H1 (cell line): ENCODE measurements at places on chromosomes 5 and 9. TPM values are rescaled to one million over a fixed set of nuclear protein-coding genes. Genes with fewer than 3 reads are reported as not detected.
A peak's percentile ranks its signal among the peaks of the same experiment; 100 is the strongest.

Gene DCP2
- 162 and 173 TPM in 2 replicates for total RNA-seq

Gene SQSTM1
- total RNA-seq = 98.6 and 110 TPM in 2 replicates

Gene PNPLA7
- total RNA-seq = 0.47 and 0.57 TPM in 2 replicates

Gene ZNF608
- total RNA-seq = 40.4 and 40.8 TPM in 2 replicates

Gene ENTPD8
- 0.33 and 0.48 TPM in 2 replicates for total RNA-seq

DNA sequence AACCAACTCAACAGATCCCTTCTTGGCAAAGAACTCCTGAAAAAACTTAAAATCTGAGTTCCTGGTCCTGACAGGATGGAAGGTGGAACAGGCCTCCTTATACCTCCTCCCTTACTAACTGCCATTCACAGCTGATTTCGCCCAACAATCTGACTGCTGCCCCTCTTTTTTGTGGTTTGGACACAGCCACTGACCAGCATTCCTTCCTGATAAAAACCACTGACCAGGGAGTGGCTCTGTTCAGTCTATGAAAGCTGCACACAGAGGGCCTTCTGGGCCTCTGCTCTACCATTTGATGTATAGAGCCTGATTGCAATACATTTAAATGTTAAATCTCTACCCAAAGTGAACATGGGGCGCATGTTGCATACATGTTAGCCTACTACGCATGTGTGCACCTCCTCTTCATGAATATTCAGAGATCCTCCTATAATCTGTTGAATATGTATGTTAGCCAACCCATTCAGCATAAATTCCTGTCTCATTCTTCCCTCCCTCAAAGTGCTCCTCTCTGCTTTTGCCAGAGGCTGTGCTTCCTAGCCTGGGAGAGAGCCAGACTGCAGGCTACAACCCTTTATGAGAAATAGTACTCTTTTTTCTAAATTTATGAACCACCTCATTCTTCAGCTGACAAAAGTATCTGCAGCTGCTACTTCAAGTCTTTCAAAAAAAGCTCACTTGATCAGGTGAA lies 93.7 kb upstream of the MRPS30 start:
- no peak overlapping the region for H3K27ac ChIP-seq
- no peak for DNase-seq
- H3K4me3 ChIP-seq = no peak overlapping the region

- no peaks in the 10 kb centered on the region for H3K36me3 ChIP-seq
- peak; percentile 78 for DNase-seq
- H3K27me3 ChIP-seq = no peaks in the 10 kb centered on the region
- H3K4me3 ChIP-seq = 0 out of 2 replicates have a peak overlapping the region, but pooled peaks have one; percentile 10
Measured at GRCh38 chr5:176596689-176597416, 13.1 kb downstream of the GPRIN1 start.

DNA sequence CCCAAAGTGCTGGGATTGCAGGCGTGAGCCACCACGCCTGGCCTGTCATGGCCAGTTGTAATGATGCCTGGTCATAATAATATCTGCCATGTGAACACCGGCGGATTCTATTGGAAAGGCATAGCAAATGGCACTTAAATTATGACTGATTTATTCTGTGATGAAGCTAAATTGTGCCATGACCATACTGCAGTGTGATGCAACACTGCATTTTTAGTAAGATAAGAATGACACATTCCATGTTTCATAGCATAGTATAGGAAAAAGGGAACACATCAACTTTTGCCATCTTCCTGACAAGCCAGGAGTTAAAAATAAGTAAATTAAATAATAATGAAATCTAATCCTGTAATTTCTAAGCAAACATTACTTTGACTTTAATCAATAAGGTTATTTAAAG lies 30.4 kb upstream of the BICD2 start:
- H3K27ac ChIP-seq = no peak overlapping the region
- DNase-seq = no peak
- H3K36me3 ChIP-seq = no peaks in the 10 kb centered on the region
- no peak overlapping the region for H3K4me3 ChIP-seq
- H3K4me1 ChIP-seq = no peaks in the 10 kb centered on the region
- H3K27me3 ChIP-seq = no peaks in the 10 kb centered on the region

DNA sequence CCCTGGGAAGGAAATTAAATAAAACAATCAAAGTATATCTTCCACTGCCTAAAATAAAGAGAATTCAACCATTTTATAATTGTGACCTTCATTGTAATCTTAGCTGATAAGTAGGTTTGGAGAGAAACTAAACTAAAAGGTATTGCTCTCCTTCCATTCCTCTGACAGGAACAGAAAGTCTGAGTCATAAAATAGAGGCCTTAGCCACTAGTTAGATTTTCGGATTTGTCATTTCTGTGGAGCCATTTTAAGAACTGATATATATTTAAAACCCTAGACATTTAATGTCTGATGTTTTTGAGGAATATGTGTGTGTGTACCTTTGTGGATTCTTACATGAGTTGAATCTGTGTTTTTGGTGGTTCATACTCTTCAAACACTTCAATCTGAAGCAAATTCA lies 11.8 kb upstream of the TMC1 start:
- H3K27me3 ChIP-seq = no peaks in the 10 kb centered on the region
- no peak overlapping the region for H3K4me3 ChIP-seq
- no peaks in the 10 kb centered on the region for H3K4me1 ChIP-seq
- no peak for DNase-seq

DNA sequence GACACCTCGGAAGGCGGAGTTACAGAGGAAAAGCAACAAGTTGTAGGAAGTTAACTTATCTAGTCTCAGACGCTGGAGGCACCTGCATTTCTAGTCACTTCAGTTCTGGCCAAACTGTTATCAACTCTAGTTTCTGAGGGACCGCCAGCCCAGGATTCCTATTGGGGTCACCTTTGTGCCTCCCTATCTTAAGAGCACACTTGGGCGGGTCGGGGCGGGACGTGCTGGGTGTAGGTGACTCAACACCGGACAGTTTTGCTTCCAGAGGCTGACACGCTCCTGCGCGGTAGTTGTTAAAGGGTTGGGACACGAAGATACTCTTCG lies 679 bp upstream of the KDM4C start:
- peak overlapping the region; percentile 97 for H3K27ac ChIP-seq

- no peak overlapping the region for H3K27ac ChIP-seq
- no peaks in the 10 kb centered on the region; the same call in 1 of the 2 replicates for H3K4me1 ChIP-seq
- DNase-seq = no peak
Measured at GRCh38 chr9:83698976-83699585, 8.7 kb downstream of the UBQLN1 start.

DNA sequence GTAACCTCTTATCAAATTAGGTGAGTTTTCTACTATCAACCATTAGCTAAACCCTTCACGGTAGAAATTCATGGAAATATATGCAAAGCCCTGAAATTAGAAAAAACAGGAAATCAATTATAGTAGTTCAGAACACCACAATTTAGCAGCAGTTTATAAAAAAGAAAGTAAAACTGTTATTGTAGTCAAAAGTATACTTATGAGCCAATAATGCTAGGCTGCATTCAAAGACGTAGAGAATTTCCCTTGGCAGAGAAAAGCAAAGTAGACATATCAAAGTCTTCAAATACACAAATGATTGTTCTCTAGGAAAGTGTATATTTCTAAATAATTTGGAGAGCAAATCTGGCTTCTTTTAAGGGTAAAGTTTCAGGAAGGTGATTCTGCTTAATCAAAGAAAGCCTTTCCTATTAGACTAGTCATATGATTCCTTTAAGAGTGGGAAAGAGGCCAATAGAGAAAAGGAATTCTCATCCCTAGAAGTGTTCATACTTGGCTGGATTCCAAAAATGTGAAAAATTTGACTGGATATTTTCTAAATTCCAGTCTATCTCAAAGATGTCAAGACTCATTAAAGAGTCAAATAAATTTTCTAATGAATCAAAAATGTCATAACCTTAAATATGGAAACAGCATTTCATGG lies 185.5 kb downstream of the SMC2 start:
- H3K27ac ChIP-seq = no peak overlapping the region
- DNase-seq = no peak
- H3K4me3 ChIP-seq = no peak overlapping the region
- no peaks in the 10 kb centered on the region for H3K36me3 ChIP-seq
- no peaks in the 10 kb centered on the region for H3K4me1 ChIP-seq

DNA sequence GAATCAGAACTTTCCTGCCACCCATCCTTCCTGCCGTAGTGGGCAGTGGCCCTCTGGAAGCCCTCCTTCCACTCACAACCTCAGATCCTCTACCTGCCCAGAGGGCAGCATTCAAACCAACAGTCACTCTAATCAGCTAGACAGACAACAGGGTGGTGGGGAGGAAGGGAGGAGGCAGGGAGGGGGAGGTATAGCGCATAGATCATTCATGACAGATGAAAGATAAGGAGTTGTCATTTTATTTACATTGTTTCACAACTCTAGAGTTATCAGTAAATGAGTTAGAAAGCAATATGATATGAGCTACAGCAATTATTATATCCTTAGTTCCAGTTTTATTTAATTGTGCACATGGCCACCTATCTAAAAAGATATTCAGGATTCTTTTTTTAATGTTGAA lies 852 bp downstream of the IL9 start:
- H3K36me3 ChIP-seq = no peaks in the 10 kb centered on the region
- H3K27ac ChIP-seq = no peak overlapping the region
- H3K4me1 ChIP-seq = no peaks in the 10 kb centered on the region
- no peak overlapping the region for H3K4me3 ChIP-seq
- H3K27me3 ChIP-seq = no peaks in the 10 kb centered on the region

GRCh38 chr9:121651008-121651294 lies 483 bp upstream of the DAB2IP start:
- peak overlapping the region; percentile 59 for H3K4me3 ChIP-seq
- no peak overlapping the region for H3K27ac ChIP-seq
- no peak for DNase-seq
- no peaks in the 10 kb centered on the region for H3K36me3 ChIP-seq

GRCh38 chr5:134090522-134090921 lies 24.0 kb upstream of the TCF7 start:
- H3K4me1 ChIP-seq = no peaks in the 10 kb centered on the region; the same call in 1 of the 2 replicates
- H3K27me3 ChIP-seq = no peaks in the 10 kb centered on the region
- DNase-seq = no peak
- H3K4me3 ChIP-seq = no peak overlapping the region
- H3K27ac ChIP-seq = no peak overlapping the region

- DNase-seq = no peak
- H3K4me1 ChIP-seq = no peaks in the 10 kb centered on the region
- no peak overlapping the region for H3K4me3 ChIP-seq
- H3K27ac ChIP-seq = no peak overlapping the region
- no peaks in the 10 kb centered on the region for H3K27me3 ChIP-seq
- H3K36me3 ChIP-seq = no peaks in the 10 kb centered on the region
Measured at GRCh38 chr5:40223884-40224402, 455.8 kb upstream of the PTGER4 start.

DNA sequence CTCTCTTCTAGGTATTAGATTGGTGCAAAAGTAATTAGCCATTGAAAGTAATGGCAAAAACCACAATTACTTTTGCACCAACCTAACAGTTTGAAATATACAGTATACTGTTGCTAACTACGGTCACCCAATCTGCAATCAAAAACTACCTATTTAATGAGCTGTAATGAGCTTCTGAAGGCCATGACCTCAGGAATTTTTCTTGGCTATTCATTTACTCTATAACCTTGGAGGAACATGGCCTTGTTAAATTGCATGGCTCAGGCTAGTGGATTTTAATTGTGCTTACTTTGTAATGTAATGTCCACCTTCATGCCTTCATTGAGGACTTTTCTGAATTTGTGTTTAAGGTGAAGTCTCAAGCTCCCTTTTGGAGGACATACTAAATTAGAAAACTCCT lies 24.7 kb downstream of the DNAH5 start:
- H3K4me1 ChIP-seq = peaks cover 3% of the 10 kb centered on the region; the same call in 1 of the 2 replicates
- DNase-seq = no peak
- no peaks in the 10 kb centered on the region for H3K36me3 ChIP-seq
- no peaks in the 10 kb centered on the region for H3K27me3 ChIP-seq
- H3K4me3 ChIP-seq = no peak overlapping the region

- no peaks in the 10 kb centered on the region for H3K4me1 ChIP-seq
- no peaks in the 10 kb centered on the region for H3K27me3 ChIP-seq
- DNase-seq = no peak
- no peaks in the 10 kb centered on the region for H3K36me3 ChIP-seq
- no peak overlapping the region for H3K27ac ChIP-seq
Measured at GRCh38 chr5:5585751-5586341, 163.4 kb downstream of the ICE1 start.

- H3K4me1 ChIP-seq = peaks cover 7% of the 10 kb centered on the region
- no peak overlapping the region for H3K4me3 ChIP-seq
- H3K27ac ChIP-seq = no peak overlapping the region
- peaks cover 3% of the 10 kb centered on the region; the same call in 1 of the 2 replicates for H3K36me3 ChIP-seq
- no peak for DNase-seq
- peaks cover 5% of the 10 kb centered on the region for H3K27me3 ChIP-seq
Measured at GRCh38 chr9:133604214-133604613, 5.0 kb downstream of the FAM163B start.

DNA sequence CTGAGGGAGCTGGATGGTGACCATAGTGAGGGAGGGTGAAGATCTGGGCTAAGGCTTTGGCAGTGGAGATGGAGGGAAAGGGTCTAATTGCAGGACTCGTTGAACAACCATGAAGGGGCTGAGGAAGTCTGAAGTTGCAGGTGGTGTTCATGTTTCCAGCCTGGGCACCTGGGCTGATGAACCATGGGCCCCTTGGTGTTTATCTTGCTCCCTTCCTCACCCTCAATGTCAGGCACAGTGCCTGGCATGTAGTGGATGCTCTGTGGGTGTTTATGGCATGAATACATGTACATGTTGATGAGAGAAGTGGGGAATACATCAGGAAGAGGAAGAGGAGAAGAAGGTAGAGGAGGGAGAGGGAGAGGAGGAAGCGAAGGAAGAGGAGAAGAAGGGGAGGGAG lies 31.3 kb upstream of the COL15A1 start:
- H3K27me3 ChIP-seq = no peaks in the 10 kb centered on the region
- no peaks in the 10 kb centered on the region for H3K36me3 ChIP-seq
- no peak overlapping the region for H3K4me3 ChIP-seq
- DNase-seq = no peak

DNA sequence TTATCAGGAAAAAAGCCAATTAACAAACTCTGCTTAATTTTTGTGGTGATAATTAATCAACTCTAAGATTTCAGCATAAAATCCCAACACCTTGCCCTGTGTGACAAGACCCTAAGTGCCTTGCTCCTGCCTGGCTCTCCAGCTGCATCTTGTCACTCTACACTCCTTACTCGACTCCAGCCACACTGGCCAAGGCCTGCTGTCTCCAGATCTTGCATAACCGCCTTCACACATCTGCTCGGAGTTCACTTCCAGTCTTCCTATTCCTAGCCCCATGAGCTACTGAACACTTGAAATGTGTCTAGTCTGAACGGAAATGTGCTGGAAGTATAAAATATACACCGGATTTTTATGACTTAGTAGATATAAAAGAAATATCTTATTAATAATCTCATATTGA lies 259.6 kb downstream of the EPB41L4A start:
- no peaks in the 10 kb centered on the region for H3K27me3 ChIP-seq
- H3K36me3 ChIP-seq = peaks cover 25% of the 10 kb centered on the region
- DNase-seq = no peak
- H3K4me1 ChIP-seq = peaks cover 3% of the 10 kb centered on the region; the same call in 1 of the 2 replicates
- H3K4me3 ChIP-seq = no peak overlapping the region

DNA sequence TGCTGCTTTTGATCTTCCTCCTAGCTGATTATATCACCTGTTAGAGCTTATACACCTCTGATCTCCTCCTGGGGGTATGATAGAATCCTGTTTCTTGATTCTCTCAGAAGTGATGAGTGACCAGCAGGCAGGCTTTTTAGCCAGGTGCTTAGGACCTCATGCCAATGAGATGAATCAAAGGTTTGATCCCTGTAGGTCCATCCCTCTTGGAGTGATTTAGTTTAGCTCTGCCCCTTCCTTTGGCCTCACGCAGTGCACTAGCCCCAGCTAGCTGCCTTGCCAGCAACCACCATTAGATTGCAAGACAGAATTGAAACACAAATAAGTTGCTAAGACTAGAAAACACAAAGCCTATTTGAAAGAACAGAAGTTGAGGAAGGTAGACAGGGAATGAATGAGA lies 84.4 kb downstream of the ZSWIM6 start:
- no peaks in the 10 kb centered on the region for H3K27me3 ChIP-seq
- no peak overlapping the region for H3K27ac ChIP-seq
- no peaks in the 10 kb centered on the region for H3K36me3 ChIP-seq
